ENCODE measurements at places on chromosomes 13 and 19. TPM values are rescaled to one million over a fixed set of nuclear protein-coding genes. Genes with fewer than 3 reads are reported as not detected.

DNA sequence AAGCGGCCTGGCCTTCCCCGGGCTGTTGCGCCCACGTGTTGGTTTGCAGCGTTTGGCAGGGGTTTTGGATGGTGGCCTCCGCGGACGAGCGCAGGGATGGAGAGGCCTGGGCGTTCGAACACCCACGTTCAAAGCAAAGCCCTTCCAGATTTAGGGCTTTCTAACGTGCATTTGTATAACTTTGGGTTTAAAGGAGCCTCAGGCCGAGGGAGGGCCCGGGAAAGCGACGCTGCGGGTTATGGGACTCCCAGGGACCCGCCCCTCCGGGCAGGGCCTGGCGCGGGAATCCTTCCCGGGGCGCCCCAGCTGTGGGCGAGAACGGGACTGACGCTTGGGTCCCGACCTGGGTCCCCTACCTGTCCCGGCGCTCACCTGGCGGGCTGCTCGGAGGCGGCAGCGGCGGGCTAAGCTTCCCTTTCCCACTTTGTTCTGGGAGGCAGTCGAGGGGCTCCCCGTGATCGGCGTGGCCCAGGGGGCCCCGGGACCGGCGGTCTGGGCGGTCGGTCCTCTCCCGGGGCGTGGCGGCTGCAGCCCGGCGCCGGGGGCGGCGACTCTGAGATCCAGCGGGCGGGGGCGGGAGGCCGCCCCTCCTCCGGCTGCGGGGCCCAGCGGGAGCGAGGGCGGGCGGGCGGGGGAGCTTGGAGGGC, at the start of gene FBXO17:
Gene FBXO17 (minus strand): TSS at position 529 of the 647 bp plus-strand sequence. CDS start 25,423 bp downstream, outside the sequence.
- DNase-seq, result peak; percentile 55

DNA sequence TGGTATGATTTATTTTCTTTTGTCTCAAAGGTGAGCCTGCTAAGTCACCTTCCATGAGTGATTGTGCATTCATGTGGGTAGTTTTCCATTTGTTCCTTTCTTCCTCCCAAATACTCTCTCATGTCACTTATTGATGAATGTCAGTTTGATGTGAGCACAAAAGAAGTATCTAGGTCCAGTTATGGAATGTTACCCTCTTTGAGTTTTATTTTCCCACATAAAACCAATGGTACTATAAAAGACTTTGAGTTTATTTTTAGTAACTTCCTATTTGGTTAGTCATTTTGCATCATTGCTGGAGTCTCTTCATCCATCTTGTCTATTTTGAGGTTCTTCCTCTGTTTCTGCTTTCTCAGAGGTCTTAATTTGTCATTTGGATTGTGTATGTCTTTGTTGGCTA, 321.3 kb downstream of the GPC6 start:
- no peak for DNase-seq

DNA sequence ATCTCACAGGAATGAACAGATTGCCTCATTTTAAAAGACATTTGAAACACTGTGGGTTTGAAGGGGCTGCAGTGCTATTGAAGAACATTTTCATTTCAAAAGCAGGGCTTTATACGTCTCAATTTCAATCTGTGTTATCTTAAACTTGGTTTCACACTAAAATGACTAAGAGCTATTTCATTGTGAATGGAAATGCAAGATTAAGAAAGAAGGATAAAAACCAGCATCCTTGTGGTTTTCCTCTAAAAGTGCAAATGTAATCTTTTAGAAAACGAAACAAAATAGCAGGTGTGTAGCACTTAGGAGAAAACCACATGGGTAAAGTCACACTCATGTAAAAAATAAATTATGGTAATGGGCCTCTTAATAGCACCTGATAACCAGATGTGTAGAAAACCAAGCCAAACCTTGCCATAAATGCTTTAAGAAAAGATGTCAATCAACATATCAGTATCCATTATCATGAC, 397.7 kb downstream of the GPC6 start:
- DNase-seq, result no peak

DNA sequence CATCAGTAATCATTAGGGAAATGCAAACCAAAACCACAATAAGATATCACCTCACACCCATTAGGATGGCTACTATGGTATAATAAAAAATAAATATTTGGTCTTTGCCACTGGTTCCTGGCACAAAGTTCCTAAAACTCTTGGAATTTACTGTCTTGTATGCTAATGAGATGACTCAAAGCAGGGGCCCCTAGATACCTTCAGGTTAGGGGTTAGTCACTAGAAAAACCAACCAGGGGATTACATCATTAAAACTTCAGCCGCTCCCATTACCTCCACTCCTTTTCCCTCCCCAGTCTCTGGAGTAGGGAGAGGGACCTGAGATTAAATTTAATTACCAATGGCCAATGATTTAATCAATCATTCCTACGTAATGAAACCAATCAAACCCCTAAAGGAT, 49.6 kb downstream of the THSD1 start:
- DNase-seq, result no peak

GRCh38 chr19:50843205-50843604, 9.8 kb upstream of the KLK15 start:
- DNase-seq, result no peak

- no peak for DNase-seq
Observed at GRCh38 chr13:37123337-37123736, 17.9 kb upstream of the CSNK1A1L start.

The NLRP9 gene
- not detected for total RNA-seq

GRCh38 chr13:39672378-39673132, 17.1 kb downstream of the COG6 start:
- no peak for DNase-seq

GRCh38 chr13:107590556-107590955, 624.8 kb downstream of the LIG4 start:
- no peak for DNase-seq

DNA sequence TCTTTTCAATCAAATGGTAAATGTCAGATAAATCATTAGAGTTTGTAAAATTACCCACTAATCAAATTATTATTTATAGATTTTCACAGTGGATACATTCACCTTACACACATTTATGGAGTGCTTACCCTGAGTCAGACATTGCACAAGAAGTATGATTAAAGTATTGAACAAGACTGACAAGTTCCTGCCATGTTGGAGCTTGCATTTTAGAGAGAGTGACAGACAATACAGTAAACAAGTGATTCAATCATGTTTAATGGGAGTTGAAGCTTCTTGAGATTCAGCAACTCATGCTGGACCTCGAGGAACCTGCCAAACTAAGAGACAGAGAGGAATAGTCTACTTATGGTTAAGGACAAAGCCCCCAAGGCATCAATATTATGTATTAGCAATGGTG, 487.8 kb downstream of the PCDH17 start:
- no peak for DNase-seq

- DNase-seq, result no peak
Observed at GRCh38 chr19:8398311-8398771, 8.2 kb downstream of the RAB11B start.

The SYNGR4 gene
- not detected for total RNA-seq

DNA sequence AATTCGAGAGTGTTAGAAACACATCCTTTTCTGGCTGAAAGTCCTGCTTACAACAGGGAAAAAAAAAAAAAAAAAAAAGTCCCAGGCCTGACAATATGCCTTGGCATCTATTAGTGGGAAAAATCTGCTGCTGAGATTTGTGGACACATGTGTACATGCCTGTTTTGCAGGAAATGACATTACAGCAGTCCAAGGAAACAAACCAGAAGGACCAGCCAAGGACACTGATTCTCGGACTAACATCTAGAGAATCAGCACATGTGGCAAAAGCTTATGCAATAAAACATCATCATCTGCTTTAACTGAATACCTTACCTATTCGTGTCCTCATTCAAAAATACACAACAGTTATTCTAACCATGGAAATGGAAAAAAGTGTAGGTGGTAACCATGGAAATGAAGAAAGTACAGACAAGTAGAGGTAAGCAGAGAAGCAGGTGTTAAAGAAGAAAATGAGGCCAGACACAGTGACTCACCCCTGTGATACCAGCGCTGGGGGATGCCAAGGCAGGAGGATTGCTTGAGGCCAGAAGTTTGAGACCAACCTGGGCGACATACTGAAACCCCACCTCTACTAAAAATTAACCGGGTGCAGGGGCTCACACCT, 9.4 kb upstream of the DPY19L3 start:
- DNase-seq, result no peak

DNA sequence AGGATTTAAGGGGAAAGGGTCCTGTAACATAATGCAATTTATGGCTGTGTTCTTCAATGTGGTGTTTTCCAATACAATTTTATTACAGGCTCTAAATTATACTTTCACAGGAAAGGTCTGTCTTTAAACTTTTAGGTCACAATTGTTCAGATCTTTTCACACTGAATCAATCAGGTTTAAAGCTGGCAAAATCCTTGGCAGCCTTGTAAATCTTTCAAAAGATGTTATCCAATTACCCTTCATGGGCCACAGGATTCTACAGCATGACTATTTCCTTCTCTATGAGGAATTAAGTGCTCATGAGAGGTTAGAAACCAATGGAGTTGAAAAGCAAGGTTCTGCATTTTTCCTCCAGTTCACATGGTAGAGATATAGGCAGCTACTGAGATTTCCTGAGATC, 211.5 kb upstream of the MIR17HG start:
- no peak for DNase-seq

DNA sequence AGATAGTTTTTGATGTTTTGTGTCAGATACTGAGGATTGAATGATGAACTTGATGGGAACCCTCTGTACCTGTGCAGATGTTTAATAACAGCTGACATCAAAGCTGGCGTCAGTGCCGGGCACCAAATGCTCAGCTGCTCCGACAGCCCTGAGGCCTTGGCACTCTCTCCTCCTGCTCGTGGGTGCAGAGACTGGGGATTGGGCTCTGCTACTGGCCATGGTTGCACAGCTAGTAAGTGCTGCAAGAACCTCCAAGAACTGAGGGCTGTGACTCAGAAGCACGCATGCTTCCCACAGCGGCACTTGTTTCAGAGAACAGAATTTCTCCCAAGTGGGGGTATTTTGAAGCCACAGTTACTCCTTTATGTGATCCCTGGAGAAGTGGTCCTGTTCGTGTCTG, 5.9 kb downstream of the LAMP1 start:
- DNase-seq, result no peak

DNA sequence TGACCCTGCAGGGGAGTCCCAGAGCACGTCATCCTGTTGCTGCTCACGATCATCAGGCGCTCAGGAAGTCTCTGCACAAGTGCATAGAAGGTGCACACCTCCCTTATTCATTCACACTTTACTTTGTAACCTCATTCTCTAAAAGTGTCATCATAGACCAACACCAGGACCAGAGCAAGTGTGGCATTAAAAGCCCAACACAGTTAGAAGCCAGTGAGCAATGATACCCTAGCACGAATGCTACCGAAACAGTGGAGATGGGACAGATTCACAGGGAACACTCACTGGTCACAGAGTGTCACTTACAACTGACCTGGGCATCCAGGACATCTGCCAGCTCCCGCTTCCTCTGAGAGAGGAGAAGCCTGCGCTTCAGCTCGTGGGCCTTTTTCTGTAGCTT, 17.0 kb downstream of the HAUS8 start:
- no peak for DNase-seq

DNA sequence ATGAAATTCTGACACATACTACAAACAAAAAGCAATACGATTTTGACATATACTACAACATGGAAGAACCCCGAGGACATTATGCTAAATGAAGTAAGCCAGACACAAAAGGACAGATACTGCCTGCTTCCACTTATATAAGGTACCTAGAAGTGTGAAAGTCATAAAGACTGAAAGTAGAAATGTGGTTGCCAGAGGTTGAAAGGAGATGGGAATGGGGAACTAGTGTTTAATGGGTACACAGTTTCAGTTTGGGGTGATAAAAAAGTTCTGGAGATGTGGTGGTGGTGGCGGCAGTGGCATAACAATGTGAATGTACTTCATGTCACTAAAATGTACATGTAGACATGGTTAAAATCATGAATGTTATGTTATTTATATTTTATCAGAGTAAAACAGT, 12.1 kb upstream of the NDFIP2 start:
- no peak for DNase-seq

GRCh38 chr13:24746618-24747247, 17.2 kb upstream of the RNF17 start:
- peak; percentile 33 for DNase-seq

The SRRM5 gene
- total RNA-seq, result 0.05 TPM

DNA sequence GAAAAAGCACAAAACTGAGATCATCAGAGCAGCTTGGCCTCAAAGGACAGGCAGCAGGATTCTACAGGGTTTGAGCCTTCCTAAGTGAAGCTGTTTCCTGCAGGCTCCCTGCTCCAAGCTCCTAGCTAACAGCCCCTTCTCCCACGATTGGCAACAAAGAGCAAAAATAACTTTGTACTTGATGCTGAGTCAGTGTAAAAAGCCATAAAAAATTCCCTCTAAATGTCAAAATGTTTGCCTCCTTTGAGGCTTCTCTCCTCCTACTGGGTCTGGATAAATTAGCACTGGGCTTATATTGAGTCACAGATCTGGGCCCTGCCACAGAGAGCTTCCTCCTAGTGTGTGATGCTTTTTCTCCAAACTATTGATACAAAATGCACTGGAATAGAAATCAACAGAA, 153.3 kb downstream of the TNFRSF19 start:
- no peak for DNase-seq

GRCh38 chr19:46213156-46213555, 16.4 kb upstream of the IGFL1 start:
- no peak for DNase-seq

The GNG8 gene
- not detected for total RNA-seq

The BICRA gene
- total RNA-seq, result 12.2 TPM

DNA sequence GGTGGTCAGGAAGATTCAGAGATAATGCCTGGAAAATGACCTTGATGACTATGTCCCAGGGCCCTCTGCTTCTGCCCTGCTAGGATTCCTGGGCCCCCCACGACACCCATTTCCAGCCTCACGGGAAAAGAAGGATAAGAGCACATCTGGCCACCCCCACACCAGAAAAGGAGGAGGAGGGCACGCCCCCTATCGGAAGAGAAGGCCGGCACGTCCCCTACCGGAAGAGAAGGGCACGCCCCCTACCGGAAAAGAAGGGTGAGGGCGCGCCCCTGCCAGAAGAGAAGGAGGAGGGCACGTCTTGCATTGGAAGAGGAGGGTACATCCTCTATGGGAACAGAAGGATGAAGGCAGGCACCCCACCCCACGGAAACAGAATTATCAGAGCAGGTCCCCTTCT, 84.3 kb downstream of the IER2 start:
- DNase-seq, result no peak

DNA sequence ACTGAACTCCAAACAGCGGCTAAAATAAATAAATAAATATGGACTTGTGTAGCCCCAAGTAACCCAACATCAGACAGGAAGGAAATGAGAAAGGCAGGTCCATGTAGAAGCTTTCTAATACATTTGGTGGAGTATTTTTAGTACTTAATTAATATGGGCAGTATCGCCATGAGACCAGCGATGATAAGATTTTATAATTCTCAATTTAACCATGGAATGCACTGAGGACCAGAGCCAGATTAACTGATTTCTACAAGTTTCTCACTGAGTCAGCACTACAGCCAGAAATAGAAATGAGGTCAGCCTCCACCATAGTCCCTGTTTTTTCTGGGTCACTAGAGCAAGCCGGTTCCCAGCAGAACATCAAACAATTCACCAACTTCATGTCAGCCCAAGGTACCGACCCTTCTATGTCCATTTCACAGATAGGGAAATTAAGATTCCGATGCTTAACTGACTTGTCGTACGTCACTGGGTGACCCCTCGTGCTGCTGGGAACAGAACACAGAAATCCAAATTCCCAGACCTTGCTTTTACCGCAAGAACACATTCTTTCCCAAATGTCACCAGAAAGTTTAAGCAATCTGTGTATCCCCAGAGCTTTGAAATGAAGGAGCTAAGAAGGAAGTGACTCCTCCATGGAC, 90.4 kb downstream of the COL4A1 start:
- peak; percentile 70 for DNase-seq
